ENCODE measurements at places on chromosomes 12 and 14.

DNA sequence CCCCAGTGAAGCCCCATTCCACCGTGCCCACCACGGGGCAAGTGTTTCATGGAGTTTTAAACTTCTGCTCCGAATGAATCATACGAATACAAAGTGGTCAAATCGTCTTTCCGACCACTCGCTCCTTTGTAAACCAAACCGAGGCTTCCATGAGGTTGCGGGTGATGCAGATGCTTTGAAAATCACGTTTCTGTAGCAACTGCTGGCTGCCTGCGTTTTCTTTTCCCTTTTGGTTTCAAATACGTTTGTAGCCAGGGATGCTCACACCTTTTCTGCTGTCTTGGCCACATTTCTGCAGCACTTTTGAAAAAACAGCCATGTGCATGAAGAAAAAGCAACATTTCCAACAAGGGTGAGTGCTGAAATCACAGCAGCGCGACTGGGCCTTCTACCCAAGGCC lies 33.7 kb downstream of the RFLNA start:
- no peak for DNase-seq

DNA sequence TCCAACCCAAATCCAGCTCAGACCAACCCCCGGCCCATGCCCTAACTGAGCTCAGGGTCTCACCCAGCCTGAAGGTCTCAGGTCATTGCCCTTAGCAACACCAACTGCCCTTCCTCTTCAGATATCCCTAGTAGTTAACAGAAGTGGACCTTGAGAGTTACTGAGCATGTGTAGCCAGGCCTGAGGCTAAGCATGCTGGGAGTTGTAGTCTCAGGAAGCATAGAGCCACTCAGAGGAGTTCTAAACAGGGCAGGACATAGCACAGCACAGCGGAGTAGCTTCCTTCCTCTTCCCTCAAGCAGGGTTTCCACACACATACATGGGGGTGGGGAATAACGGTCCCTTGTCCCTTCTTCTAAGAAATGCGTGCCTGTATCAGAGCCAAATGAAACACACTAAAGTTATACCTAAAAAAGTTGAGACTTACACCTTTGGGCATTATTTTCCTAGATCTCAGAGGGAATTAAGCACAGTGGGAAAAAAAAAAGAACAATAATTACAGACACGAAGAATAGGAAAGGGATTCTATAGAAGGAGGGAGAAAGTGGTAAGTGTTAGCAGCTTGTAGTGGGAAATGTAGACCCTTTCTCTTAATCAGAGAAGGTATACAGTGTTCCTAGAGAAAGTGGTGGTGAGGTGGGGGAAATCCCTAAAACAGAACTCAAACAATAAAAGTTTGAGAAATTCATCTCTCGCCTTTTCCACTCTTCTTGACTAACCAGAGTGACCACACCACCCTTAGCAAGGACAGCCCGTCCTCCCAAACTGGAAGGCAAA lies 4.4 kb downstream of the KMT2D start:
- DNase-seq = peak; percentile 82

DNA sequence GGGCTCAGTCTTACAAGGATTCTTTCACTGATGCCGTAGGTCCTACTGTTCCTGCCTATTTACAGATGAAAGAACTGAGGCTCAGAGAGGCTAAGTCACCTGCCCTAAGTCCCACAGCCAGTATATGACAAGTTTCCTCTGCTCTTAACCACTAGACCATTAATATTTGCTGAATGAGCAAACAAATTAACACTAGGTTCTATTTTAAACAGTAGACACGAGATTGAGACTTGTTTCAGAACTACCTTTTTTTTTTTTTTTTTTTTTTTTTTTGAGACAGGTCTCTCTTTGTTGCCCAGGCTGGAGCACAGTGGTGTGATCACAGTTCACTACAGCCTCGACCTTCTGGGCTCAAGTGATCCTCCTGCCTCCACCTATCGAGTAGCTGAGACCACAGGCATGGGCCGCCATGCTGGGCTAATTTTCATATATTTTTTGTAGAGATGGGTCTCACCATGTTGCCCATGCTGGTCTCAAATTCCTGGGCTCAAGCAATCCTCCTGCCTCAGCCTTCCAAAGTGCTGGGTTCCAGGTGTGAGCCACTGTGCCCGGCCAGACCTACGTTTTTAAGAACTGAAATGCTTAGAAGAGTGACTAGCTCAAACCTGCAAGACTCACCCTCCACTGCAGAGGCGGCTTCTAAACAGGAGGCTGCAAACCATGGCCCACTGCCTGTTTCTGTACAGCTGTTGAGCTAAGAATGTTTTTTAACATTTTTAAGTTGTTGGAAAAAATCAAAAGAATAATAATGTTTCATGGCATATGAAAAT lies 12.9 kb downstream of the SYNE3 start:
- DNase-seq = no peak

DNA sequence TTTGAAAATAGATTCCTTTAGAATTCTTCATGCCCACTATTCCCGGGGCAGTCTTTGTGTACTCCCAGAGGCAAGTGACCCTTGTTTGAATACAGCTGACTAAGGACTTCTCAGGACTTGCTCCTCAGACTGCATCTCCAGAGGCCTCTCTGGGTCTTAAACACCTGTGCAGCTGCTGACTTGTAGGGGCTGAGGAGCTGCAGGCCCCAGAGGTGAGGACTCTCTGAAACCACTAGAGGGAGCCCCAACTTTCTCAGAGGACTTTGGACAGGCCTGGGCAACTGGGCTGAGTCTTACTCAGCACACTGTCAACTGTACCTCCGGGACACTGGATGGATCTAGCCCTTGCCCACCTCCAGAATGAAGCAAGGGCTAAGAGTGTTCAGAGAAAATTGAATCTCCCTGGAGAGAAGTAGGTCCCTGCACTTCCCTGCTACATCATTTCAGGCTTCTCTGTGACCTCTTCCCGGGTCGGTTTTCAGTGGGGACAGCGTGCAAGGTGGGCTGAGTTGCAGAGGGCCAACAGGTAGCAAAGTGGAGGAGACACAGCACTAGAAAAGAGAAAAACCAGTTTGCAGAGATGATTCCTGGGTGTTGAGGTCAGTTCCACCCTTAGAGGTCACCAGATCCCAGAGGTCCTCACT lies 164.6 kb downstream of the TMEM117 start:
- DNase-seq = peak; percentile 55

- no peak for DNase-seq
Observed at GRCh38 chr14:61889914-61890351, 127.7 kb downstream of the SNAPC1 start.

DNA sequence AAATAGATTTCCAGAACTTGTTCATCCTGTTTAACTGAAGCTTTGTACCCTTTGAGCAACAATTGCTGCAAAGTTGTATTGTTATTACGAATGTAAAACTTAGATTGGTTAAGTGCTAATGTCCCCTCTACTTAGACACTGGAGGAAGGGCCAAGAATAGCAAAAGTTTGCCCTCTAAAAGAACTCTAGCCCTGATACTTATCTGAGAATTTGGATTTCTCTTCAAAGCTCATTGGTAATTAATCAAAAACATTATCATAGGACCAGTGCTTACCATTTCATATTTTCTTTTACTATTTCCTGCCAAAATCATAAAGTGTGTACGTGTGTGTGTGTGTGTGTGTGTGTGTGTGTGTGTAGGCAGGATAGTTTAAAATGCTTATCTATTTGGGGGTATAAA lies 58.2 kb downstream of the LMNTD1 start:
- no peak for DNase-seq

- no peak for DNase-seq
Observed at GRCh38 chr14:64706593-64707193, 2.5 kb downstream of the PLEKHG3 start.

- no peak for DNase-seq
Observed at GRCh38 chr14:86065407-86065806, 535.5 kb downstream of the FLRT2 start.

GRCh38 chr14:82661258-82661657 lies 1127.6 kb upstream of the SEL1L start:
- no peak for DNase-seq

GRCh38 chr12:109736552-109737108 lies 23.0 kb downstream of the FAM222A start:
- peak; percentile 18 for DNase-seq

DNA sequence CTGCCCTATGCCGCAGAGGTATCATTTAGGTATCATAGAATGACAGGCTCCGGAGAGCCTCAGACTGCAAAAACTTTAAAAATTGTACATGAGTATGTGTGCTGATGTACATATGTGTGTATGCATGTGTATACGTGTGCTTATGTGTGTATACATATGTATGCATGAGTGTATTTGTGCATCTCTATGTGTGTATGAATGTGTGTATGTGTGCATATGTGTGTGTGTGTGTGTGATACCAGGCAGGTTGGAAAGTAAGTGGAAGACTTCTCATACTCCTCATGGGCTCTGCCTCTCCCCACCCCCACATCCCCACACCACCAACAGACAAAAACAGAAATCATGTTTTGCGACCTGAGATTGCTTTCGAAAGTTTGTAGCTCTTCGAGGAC lies 621 bp upstream of the TMEM117 start:
- no peak for DNase-seq

GRCh38 chr14:75134644-75135043 lies 7.8 kb upstream of the NEK9 start:
- DNase-seq = no peak

GRCh38 chr12:53299101-53299453 lies 418 bp upstream of the MYG1 start:
- DNase-seq = peak; percentile 48

GRCh38 chr14:67717048-67717447 lies 15.4 kb downstream of the RDH12 start:
- no peak for DNase-seq

- no peak for DNase-seq
Observed at GRCh38 chr12:82710741-82711140, 24.0 kb downstream of the TMTC2 start.

DNA sequence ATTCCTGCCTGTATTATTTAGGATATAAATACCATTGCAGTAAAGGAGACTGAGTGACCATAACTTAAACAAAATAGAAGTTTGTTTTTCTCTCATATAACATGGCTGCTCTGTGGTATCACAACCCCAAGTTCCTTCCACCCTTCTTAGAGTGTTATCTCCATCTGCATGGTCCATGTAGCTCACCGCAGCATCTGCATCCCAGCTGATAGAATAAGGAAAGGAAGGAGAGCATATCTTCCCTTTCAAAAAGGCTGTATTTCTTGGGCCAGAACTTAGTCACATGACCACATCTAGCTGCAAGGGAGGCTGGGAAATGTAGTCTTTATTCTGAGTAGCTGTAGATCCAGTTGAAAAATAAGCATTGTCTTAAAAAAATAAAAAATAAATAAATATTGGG lies 184.8 kb upstream of the NUDT4 start:
- no peak for DNase-seq

DNA sequence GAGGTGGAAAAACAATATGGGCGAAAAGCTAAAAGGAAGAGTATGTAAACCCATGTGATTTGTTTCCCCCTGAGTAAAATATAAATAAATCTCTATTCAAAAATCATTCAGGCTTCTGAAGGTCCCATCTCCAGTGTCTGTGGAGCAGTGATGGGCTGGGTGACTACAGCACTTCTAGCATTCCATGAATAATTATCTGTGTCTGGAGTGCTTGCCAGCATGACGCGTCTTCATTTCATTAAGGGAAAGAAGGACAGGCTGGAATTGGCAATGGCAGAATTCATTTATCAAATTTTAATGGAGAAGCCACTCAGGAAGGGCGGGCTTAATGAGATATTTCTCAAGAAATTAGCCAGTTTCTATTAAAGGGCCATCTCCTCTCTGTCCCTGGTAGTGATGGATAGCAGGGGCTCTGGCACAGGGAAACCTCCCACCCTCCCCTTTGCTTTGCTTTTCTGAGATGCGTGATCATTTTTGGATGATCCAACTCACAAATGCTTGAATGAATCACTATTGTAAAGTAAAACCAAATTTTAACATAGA lies 916.3 kb upstream of the SEL1L start:
- DNase-seq = no peak

GRCh38 chr14:64891839-64892375 lies 12.2 kb upstream of the SPTB start:
- peak; percentile 74 for DNase-seq

DNA sequence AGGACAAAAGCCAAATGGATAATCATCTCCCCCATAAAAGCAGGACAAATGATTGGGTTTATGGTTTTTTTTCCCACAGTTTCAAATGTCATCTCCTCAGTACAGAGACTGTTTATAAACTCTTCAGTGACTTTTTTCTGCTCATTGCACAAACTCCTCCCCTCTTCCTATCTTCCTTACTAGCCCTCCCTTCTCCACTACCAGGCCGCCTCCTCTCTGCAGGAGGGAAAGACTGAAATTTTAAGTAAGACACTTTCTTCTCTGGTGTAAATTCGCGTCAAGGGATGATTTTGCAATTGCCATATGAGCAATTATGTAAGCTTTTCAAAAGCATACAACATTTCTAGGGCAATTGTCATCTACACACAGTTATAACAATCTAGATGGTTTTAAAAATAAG lies 37.0 kb downstream of the BTG1 start:
- peak; percentile 85 for DNase-seq

DNA sequence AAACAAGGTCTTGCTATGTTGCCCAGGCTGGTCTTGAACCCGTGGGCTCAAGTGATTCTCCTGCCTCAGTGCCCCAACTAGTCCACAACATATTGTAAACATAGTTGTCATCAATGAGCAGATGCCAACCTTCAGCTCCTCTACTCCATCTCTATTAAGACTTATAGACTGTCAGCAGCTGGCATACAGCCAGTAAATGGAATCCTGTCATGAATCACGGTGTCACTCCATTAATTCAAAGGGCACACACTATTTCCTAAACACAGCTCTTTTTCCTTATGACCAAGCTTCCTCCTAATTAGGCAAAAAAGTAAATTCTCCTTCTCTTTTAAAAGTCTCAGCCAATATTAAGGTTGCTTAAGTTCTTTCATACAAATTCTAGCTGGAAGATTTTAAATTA lies 111.2 kb downstream of the ITPR2 start:
- DNase-seq = no peak

DNA sequence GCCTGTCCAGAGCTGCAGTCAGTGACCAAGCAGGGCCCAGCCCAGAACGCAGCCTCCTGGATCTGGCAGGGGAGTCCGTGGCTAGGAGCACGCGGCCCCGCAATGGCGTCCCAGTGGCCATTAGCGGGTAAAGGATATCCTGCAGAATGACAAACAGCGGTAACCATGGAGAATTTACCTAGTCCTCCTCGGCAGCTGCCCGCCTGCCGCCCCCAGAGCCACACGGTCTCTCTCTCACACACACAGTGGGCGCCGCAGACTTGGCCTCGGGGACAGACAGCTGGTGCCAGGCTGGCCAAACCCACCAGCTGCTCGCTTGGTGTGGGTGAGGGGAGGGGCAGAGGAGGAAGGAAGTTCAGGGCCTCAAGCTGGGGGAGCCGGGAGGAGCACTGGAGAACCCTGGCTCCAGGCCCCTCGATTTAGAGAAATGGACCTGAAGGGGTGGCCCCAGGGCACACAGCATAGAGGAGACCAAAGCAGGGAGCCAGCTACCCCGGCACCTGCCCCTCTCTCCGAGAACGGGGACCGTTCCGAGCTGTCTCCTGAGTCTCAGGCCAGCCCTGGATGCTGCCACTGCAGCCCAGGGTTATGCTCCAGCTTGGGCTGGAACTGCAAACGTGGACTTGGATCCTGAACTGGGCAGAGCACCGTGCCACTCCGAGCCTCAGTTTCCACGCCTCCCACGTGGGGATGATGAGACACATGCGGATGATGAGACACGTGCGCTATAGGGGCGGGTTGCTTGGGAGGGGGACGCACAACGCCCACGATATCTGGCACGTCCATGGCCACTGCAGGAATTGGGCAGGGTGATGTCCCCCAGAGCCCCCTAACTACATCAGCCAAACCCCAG lies 3.4 kb downstream of the CDK2AP1 start:
- peak; percentile 13 for DNase-seq

GRCh38 chr12:18165422-18165871 lies 75.5 kb upstream of the RERGL start:
- DNase-seq = peak; percentile 36

Data from AG10803 (cell line).